ENCODE measurements at places on chromosomes 11 and 22. TPM values are rescaled to one million over a fixed set of nuclear protein-coding genes. Genes with fewer than 3 reads are reported as not detected.

The MUC6 gene
- not detected for total RNA-seq

The TMPRSS13 gene
- not detected for total RNA-seq

The OR52I1 gene
- not detected for total RNA-seq

The OR9G4 gene
- not detected for total RNA-seq

The BATF2 gene
- 2.4 TPM for total RNA-seq

The LRRC74B gene
- total RNA-seq: 0.30 TPM

The ZNRD2 gene
- total RNA-seq: 31.6 TPM

The KRTAP5-2 gene
- total RNA-seq: not detected

GRCh38 chr11:113540416-113541330, 65.5 kb upstream of the DRD2 start:
- no peak for DNase-seq
- no peak overlapping the region for H3K4me3 ChIP-seq
- H3K36me3 ChIP-seq: no peaks in the 10 kb centered on the region
- no peaks in the 10 kb centered on the region for H3K27me3 ChIP-seq
- no peak overlapping the region for H3K27ac ChIP-seq

GRCh38 chr11:1750481-1750839, at the start of gene IFITM10:
IFITM10 (minus strand) TSS chr11:1750595; CDS start chr11:1750442, 153 bp downstream.
- peak within 1 kb of the TSS; percentile 67 for H3K4me3 ChIP-seq
- peaks cover 29% of the 10 kb centered on the region for H3K36me3 ChIP-seq
- DNase-seq: peak; percentile 73
- peak within 1 kb of the TSS; percentile 79 for H3K27ac ChIP-seq

DNA sequence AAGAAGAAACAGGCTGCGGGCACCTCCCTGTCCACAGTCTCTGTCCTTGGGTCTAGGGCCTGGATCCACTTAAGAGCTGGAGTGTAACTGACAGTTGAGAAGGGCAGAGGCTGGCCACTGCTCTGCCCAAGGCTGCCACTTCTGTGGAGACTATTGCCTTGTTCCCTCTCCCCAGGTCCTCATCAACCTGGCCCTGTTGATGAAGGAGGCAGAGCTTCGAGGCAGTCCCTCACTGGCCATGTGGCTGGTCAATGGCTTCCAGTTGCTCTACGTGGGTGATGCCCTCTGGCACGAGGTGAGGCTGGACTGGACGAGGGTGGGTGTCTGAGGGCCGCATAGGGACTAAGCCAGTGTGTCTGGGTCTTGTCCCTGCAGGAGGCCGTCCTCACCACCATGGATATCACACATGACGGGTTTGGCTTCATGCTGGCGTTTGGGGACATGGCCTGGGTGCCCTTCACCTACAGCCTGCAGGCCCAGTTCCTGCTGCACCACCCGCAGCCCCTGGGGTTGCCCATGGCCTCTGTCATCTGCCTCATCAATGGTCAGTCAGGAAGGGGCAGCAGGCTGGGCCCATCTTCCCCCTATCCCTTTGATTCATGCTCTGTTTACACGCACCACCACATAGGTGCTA, 2.8 kb downstream of the ZNHIT2 start:
- H3K36me3 ChIP-seq: peaks cover 4% of the 10 kb centered on the region
- no peak overlapping the region for H3K4me3 ChIP-seq
- H3K27me3 ChIP-seq: no peaks in the 10 kb centered on the region

DNA sequence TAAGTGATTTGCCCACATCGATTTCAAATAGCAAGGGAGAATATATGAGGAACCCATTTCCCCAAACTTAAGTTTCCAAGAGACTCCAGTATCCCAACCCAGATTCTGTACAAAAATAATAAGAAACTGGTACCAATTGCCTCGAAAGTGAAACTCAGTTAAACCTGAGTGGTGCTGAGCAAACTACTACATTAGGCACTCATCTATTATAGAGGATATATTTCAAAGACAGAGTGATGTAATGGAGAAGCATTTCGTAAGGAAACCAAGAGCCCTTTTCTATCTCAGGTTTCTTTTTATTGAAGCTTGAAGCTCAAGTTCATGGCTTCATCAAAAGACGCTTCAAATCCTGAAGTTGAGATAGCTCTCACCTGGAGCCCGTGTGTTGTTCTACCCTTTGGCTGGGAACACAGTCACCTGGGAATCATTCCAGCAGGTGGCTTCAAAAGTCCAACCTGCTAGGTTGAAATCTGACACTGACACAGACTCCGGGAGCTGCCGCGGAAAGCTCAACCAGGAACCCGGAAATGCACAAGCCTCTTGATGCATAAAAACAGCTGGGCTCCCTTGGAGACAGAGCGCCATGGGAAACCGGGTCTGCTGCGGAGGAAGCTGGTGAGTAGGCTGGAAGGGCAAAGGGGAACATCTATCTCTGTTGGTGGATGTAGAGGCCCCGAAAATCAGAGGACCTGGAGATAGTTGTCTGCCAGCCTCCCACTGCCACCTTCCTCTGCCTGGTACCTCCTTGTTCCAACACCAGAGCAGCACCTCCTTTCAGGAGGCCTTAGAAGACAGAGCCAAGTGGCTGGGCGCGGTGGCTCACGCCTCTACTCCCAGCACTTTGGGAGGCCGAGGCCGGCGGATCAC, at the start of gene C11orf52:
Gene C11orf52 (plus strand): TSS at position 524 of the 867 bp plus-strand sequence. CDS start 60 bp downstream, at position 584.
- DNase-seq: peak; percentile 81
- H3K4me3 ChIP-seq: peak within 1 kb of the TSS; percentile 59
- no peaks in the 10 kb centered on the region for H3K36me3 ChIP-seq
- peak within 1 kb of the TSS; percentile 91 for H3K27ac ChIP-seq
- H3K4me1 ChIP-seq: peaks cover 72% of the 10 kb centered on the region
- H3K27me3 ChIP-seq: no peaks in the 10 kb centered on the region

GRCh38 chr11:12263141-12263693, 114.2 kb upstream of the PARVA start:
- H3K36me3 ChIP-seq: no peaks in the 10 kb centered on the region
- H3K4me1 ChIP-seq: no peaks in the 10 kb centered on the region
- DNase-seq: no peak
- no peak overlapping the region for H3K27ac ChIP-seq
- no peaks in the 10 kb centered on the region for H3K27me3 ChIP-seq

- H3K27ac ChIP-seq: no peak overlapping the region
- no peaks in the 10 kb centered on the region for H3K4me1 ChIP-seq
- H3K27me3 ChIP-seq: no peaks in the 10 kb centered on the region
- H3K36me3 ChIP-seq: no peaks in the 10 kb centered on the region
Observed at GRCh38 chr11:95989076-95989605, 65.2 kb upstream of the MTMR2 start.

DNA sequence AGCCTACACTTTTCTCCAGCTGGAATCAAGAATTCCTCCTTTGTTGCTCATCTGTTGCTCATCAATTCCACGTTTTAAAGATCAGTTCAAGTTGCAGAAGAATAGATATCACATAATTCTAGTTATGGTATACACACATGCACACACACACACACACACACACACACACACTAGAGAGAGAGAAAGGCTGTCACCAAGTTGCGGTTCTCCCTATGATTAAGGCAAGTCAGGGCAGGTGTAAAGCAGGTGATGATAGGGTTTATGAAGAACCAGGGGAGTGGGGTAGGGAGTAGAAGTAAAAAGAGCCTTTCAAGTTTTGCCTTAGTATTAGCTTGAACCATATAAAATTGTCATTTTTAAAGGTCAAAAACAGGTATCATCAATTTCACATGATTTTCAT, 31.7 kb upstream of the TMPRSS4 start:
- H3K27me3 ChIP-seq: peaks cover 3% of the 10 kb centered on the region
- H3K36me3 ChIP-seq: no peaks in the 10 kb centered on the region
- DNase-seq: no peak
- no peak overlapping the region for H3K4me3 ChIP-seq

DNA sequence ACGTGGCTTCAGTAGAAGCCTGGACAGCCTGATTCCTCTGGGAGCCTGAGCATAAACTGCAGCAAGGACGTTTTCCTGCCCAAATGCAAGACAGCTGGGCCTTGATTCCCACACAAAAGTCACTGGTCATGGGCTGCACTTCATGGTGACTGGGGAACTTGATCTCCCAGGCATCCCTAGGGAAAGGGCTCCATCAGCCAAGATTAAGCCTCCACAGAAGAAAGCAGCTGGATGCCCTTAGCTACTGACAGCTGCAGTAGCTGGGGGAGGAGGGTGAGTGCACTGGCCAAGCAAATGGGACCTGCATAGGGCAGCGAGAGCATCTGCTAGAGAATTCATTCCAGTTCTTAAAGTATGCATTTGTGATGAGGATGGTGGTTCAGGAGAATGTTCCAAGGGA, 267.4 kb upstream of the ISX start:
- no peak overlapping the region for H3K27ac ChIP-seq

DNA sequence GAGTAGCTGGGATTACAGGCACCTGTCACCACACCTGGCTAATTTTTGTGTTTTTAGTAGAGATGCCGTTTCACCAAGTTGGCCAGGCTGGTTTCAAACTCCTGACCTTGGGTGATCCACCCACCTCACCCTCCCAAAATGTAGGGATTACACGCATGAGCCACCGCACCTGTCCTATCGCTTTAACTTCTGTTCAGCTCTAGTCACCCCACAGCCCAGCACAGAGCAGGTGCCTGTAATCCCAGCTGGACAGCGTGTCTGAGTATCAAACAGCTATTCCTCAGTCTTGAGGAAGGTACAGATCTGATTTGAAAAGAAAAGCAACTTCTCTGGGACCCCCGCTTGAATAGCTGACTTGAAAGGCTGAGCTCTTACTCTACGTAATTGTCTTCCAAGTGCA, 149.1 kb downstream of the CTTN start:
- no peaks in the 10 kb centered on the region for H3K4me1 ChIP-seq
- DNase-seq: no peak
- H3K36me3 ChIP-seq: no peaks in the 10 kb centered on the region
- H3K4me3 ChIP-seq: no peak overlapping the region
- no peak overlapping the region for H3K27ac ChIP-seq

DNA sequence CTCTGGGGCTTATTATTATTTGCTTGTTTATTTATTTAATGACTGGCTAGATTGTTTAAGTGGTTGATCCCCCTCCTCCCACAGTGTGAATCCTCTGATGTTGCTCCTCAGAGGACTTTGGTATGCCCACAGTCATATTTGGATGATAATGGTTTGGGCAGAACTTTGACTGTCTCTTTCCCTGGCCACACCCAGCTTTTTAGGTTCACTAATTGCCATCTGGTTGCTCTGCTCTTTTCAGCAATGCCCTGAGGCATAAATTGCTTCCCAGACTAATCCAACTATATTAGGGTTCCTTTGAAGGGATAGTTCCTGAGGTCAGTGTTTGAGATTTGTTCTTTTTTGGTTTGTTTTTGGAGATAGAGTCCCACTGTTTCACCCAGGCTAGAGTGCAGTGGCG, 99.3 kb upstream of the RRM1 start:
- H3K27ac ChIP-seq: peak overlapping the region; percentile 37
- no peak overlapping the region for H3K4me3 ChIP-seq
- H3K36me3 ChIP-seq: no peaks in the 10 kb centered on the region

- H3K27ac ChIP-seq: peak overlapping the region; percentile 66
- no peak for DNase-seq
- no peaks in the 10 kb centered on the region for H3K36me3 ChIP-seq
- peaks cover 97% of the 10 kb centered on the region for H3K4me1 ChIP-seq
- H3K27me3 ChIP-seq: no peaks in the 10 kb centered on the region
- no peak overlapping the region for H3K4me3 ChIP-seq
Observed at GRCh38 chr11:73384125-73384441, 7.9 kb downstream of the RELT start.

DNA sequence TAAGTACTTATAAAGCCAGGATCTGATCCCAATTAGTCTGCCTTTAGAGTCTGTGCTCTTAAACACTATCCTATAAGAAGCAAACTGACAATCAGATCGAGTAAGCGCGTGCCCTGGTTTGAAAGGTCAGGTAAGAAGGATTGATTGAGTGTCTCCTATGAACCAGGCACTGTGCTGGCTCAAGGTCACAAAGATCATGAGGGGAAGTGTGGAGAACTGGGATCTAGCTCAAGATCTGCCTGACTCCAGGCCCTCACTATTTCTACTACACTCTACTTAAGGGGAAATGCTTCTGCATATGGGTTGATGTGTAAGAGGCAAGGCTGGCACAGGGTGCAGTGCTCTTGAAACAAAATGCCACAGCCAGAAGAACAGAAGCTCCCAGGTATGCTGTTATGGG, 77.0 kb downstream of the ME3 start:
- H3K27me3 ChIP-seq: no peaks in the 10 kb centered on the region
- H3K4me3 ChIP-seq: no peak overlapping the region
- H3K36me3 ChIP-seq: no peaks in the 10 kb centered on the region
- H3K4me1 ChIP-seq: peaks cover 27% of the 10 kb centered on the region
- DNase-seq: no peak

DNA sequence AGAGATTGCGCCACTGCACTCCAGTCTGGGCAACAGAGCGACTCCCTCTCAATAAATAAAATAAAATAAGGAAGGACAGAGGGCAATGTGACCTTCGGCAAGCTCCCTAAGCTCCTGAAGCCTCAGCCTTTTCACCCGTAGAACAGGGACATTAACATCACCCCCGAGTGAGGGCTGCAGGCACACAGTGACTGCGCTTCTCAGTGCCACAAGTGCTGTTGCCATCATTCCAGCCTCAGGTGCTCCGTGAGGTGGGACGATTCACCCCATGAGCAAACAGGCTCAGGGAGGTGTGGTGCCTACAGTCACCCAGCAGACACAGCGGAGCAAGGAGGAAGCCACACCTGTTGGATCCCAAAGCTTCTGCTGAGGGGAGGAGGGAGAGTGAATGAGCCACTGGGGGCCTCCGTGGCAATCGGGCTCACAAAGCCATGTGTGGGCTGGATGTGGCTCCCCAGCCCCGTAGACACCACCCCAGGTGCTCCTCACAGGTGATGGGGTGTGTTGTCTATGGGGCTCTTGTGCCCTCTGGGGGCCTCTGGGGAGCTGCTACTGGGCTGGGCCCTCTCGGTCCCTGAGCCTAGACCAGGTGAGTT, 9.1 kb upstream of the TCF20 start:
- DNase-seq: no peak
- H3K27ac ChIP-seq: no peak overlapping the region
- no peak overlapping the region for H3K4me3 ChIP-seq
- H3K27me3 ChIP-seq: peaks cover 52% of the 10 kb centered on the region
- peaks cover 4% of the 10 kb centered on the region for H3K4me1 ChIP-seq

- no peak for DNase-seq
- no peaks in the 10 kb centered on the region for H3K36me3 ChIP-seq
- H3K27ac ChIP-seq: no peak overlapping the region
- no peak overlapping the region for H3K4me3 ChIP-seq
Observed at GRCh38 chr11:1672613-1673350, 24.2 kb upstream of the KRTAP5-6 start.

- no peak overlapping the region for H3K27ac ChIP-seq
- H3K4me1 ChIP-seq: no peaks in the 10 kb centered on the region
- H3K27me3 ChIP-seq: no peaks in the 10 kb centered on the region
- H3K36me3 ChIP-seq: no peaks in the 10 kb centered on the region
- H3K4me3 ChIP-seq: no peak overlapping the region
Observed at GRCh38 chr22:25202290-25202921, 2.7 kb downstream of the CRYBB3 start.

All from psoas muscle (tissue), 8 donors.